ENCODE measurements at places on chromosomes 1 and 21.

DNA sequence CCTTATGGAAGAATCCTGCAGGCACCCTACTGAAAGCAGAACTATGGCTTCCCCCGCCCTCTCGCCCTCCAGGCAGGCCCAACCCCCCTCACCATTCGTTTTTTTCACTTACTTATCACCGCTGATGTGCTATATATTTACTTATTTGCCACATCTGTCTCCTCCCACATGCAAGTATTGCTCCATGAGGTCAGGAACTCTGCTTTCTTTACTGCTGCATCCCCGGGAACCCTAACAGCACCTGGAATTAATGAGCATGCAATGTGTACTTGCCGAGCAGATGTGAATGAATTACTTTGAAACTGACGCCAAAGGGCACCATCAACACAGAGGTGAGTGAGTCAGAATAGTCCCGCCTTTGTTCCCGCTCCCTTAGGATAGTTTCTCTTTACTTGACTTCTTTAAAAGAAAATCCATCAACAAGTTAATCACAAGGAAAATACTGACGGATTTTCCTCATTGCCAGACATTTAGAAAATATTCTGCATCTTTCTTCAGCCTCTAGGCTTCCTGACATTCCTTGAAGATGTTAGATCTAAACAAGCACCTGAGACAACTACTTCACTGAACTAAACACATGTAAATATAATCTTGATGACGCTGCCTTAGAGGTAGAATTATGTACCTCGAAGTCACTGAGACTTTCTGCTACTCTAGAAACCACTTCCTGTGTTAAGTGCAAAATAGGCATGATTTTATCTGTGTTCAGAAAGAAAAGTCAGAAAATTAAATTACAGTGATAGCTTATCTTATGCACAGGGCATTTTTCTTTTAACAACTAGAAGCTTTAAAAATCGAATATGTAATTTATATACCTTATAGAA lies 17.5 kb upstream of the RAB4A start:
- DNase-seq, result no peak

DNA sequence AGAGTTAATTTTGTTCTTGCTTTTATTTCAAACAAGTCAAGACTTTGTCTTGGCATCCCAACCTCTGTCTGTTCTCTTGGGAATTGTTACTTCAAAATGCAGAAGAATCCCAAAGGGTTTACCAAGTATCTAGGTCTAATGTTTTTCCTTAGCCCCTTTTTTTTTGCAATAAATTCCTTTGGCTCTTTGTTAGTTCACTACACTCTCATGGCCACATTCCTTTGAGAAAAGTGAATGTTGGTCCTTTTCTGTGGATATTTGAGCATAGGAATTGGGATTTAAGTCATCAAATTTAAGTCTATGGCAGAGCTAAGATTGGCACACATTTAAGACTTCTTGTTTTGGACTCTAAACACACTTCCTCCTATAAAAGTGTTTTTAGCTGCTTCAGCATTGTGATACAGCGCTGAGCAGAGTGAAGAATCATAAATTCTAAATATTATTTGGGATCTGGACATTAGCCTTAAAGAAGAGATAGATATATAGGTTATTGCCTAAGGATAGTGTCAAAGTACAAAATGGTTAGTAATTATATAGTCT lies 1.9 kb downstream of the BTF3L4 start:
- DNase-seq, result no peak

DNA sequence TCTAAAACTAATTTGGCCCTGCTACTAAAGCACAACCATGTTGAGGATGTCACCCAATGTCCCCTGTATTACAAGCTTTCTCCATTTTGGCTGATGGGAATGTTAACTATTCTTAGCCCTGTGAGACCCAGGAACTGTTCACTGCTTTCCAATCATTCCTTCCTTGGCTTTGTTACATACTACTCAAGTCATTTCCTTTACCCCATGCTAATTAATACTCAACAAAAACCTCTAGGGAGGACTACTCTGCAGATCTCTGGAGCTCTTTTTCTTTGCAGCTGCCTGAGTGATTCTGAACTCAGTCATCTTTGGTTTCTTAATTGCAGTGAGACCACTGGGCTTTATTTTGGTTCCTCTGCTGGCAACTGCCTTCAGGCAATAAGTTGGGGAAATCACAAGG lies 23.3 kb upstream of the RPE65 start:
- no peak for DNase-seq

DNA sequence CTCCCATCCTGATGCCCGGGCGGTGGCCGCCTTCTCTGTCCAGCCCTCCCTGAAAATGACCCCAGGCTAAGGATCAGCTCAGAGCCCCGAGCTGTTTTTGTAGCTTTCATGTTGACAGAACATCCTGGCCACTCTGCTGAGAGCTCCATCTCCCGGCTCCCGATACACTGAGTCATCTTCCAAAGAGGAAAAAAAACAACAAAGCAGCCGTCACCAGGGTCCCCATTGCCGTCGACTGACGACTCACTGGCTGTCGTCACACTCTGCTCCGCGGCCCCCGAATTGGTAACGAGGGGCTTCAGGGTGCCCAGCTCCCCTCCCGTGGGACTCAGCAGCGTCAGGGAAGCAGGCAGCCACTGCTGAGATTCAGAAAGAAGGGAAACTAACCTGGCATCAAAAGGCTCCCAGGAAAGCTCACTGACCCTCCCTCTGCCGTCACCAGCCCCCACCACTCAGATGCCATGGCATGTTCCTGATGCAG lies 67.2 kb downstream of the CD46 start:
- DNase-seq, result no peak

DNA sequence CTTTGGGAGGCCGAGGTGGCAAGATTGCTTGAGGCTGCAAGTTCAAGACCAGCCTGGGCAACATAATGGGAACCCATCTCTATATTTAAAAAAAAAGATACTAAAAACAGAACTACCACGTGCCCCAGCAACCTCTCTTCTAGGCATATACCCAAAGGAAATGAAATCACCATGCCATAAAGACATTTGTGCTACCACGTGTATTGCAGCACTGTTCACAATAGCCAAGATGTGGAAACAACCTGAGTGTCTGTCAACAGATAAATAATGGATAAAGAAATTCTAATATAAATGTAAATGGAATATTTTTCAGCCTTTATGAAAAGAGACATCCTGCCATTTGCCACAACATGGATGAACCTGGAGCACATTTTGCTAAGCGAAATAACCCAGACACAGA lies 128.6 kb downstream of the PCNX2 start:
- no peak for DNase-seq

DNA sequence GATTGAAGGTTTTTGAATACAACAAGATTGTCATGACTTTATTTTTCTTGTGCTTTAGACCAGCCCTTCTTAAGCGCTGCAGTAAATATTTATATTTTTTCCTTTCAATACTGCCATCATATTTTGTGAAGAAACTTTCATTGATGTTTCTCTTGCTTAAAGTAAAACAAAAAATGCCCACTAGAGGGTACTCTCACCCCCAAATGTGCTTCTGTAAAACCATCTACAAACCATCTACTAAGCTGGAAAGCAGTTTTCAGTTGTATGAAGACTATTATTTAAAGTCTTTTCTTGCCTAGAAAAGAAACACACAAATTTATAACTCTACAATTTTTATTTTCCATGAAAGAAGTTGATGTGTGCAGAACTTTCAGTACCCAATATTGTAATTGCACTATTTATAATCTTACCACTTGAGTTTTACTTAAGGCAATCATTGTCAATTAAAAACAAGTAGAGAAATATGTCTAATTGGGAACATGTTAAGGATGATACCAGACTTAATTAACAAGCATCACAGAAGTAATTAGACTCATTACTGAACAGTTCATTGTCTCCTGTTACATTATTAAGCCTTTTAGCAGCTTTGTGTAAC lies 10.7 kb downstream of the LEPR start:
- no peak for DNase-seq

DNA sequence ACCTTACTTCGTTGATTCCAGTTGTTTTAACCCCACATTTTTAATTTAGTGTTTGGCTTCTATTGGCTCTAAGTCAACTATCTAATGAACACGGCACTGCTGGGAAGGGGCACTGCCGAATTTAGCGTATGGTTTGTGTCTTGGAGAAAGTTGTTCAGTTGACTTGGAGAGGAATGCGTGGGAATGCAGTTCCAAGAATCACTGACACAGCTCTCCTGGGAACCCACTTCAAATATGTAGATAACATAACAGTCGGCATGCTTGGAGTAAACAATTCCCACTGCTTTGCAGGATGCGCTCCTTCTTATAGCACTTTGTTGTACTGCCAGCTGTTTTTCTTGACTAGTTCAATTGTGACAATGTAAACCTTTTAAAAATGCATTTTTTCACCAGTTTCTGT lies 104.3 kb downstream of the RYR2 start:
- no peak for DNase-seq

DNA sequence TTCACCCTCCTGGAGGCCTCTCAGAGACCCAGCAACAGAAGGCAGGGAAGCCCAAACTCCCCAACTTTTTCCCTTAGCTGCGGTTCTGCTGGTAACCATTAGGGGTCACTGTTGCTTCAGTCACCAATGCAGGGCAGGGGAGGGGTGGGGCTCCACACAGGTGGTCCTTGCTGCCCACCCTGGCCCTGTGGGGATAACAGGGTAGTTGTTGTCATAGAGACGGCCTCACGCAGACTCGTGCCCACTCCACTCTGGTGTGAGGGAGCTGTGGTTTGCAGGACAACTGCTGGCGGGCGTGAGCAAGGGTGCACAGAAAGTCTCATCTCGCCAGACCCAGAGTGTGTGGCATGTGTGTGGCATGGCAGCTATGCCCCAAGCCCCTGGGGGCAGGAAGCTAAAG lies 19.9 kb downstream of the INSRR start:
- no peak for DNase-seq

DNA sequence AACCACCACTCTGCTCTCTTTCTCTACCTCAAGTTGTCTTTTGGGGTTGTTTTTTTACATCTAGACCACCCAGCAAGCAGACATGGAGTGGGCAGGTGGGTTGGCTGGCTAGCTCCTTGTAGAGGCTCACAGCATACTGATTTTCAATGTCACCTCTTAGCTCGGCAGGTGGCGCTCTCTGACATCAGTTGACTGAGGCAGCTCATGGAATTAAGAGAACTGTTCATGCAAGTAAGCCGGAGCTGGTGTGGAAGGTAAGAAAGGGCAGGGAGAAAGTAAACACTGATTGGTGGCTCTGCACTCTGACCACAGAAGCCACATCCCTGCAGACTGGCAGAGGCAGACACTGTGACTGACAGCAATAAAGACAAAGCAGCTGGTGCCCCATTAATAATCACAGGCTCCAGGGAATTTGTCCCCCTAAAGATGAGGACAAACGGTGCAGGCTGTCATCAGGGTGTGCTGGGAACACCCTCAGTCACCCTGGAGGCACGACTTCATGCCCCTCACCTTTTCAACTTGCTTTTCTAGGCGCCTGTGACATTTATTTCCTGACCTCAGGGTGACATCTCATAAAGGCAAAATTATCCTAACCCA lies 226.8 kb downstream of the LMX1A start:
- no peak for DNase-seq

DNA sequence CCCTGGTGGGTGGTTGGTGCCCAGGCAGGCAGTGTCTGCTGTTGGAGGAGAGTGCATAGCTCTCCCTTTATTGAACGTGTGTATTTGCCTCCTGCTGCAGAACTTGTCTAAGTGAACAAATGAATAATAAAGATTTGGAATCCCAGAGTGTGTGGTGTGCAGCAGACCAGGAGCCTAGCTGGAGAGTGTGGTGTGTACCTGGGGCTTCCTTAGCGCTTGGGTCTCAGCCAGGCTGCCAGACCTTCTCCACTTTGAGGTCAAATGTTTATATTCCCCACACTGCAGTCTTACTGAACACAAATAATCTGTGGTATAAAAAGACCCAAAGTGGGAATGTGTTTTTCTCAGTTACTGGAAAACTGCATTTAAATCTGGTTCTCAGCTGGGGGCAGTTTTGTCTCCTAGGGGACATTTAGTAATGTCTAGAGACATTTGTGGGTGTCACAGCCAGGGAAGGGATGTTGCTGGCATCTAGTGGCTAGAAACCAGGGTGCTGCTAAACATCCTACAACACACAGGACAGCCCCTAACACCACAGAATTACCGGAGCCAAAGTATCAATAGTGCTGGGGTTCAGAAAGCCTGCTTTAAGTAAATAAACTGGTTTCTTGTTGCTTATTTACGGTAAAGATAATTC lies 23.6 kb downstream of the SLC37A1 start:
- no peak for DNase-seq

GRCh38 chr1:114117654-114118053 lies 36.0 kb downstream of the SYT6 start:
- DNase-seq, result no peak

DNA sequence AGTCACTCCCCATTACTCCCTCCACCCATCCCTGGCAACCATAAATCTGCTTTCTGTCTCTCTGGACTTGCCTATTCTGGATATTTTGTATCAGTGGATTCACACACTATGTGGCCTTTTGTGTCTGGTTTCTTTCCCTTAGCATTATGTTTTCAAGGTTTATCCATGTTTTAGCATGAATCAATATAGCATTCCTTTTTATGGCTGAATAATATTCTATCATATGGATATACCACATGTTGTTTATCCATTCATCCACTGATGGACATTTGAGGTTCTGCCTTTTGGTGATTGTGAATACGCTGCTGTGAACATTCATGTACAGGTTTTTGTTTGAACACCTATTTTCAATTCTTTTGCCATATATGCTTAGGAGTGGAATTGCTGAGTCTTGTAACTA lies 140.4 kb downstream of the ZMYM4 start:
- no peak for DNase-seq

DNA sequence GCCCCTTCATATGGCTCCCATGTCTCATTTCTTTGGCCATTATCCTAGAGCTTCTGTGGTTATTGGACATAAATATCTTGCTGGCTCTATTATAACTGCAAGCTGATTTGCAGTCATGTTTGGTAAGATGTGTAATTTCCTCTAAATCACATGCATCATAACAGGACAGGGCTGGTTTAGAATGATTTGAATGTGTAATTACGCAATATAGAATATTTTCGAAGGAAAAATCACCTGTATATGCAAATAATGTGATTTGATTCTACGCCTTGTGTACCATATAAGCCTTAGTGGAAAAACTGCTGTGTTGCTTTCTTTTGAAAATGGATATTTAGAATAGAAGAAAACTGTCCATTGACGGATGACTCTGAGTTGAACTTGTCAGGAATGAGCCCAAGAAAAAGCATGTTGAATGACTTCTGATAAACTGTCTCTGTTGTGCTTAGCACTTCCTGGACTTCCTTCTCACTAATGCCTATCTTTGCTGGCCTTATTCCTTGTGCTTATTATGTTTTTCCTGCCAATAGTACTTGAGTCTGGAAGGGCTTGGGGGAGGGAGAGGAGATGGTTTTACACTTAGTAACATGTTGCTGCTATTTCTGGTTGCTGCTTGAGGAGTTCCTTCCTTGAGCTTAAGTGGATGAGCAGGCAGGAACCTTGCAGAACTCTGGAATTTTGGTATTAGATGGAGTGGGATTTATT lies 6.5 kb downstream of the CACHD1 start:
- DNase-seq, result no peak
